ENCODE measurements at places on chromosomes 1 and 21.

GRCh38 chr1:36177589-36178431 is 21.9 kb downstream of the MAP7D1 start:
- DNase-seq: no peak

DNA sequence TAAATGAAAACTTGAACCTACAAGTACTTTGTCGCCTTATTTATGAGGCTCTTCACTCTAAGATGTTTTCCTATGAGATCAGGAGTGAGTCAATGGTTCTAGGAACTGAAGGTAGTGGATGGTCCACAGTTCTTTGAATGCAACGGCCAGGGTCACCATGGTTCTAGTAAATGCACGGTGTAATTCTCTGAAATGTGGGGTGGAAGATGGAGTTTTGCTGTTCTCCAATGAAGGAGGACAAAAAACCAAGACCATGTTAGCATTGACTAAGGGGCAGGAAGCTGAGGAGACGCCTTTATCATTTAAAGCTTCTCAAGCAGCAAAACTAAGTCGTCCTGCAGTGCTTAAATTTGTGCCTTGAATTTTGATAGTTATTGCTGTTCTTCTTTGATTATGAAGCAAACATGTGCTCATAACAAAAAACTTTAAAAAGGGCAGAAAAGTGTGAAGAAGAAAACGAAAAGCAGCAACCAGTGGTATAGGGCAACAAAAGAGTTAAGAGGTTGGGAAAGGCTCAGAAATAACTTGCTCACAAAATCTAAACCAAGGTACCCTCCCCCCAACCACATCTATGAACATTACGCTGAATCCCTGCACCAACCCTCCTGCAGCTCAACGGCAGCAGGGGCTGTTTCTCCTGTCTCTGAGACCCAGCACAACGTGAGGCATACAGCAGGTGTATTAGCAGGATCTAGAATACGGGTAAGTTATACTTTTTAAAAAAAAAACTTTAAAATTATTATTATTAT is 85.0 kb downstream of the MRPL37 start:
- no peak for DNase-seq

DNA sequence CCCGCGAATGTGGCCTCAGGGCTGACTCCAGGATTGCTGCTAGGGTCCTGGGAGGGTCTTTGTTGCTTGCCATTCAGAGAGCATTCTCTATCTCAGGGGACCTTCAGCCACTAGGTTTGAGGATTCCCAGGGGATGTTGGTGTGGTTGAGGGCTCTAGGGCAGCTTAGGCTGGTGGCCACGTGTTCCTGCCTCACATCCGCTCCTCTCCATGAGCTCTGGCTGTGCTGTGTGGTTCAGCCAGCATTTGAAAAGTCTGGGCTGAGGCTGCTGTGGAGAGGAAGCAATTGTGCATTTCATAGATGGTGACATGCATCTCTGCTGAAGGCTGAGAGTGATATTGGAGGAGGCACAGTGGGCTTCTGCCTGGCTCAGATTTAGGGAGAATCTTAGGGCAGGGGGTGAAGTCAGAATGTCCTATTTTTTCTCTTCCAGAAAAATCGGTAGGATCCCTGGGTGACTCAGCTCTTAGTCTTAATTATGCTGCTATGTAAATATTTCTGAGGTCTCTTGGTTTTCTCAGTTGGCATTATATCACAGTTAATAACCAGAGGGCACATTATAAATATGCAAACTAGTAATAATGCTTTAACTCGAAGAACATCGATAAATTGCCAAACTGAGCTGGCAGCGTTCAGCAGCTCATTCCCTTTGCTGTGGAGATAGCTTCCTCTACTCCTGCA is 182.3 kb downstream of the CAMTA1 start:
- DNase-seq: peak; percentile 92

- DNase-seq: no peak
Measured at GRCh38 chr1:171683870-171684269, 31.4 kb upstream of the MYOC start.

- no peak for DNase-seq
Measured at GRCh38 chr1:157771661-157772425, 5.1 kb downstream of the FCRL2 start.

- DNase-seq: no peak
Measured at GRCh38 chr1:98903726-98904125, 100.9 kb downstream of the PLPPR5 start.

DNA sequence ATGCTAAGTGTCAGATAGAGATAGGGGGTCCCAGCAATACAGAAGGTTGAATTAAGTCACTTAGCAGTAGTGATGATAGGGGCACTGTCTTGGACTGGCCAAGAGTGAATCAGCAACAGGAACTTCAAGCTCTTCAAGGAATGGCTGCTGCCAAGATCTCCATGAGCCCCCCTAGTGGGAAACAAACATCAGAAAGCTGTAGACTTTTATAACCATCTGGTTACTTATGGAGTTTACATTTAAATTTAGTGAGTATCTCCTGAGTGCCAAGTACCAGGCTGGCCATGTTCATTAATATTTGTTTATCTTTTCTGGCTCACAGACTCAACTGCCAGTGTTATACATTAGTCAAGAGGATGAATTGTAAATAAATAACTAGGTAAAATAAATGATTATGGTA is 327.3 kb downstream of the TTLL7 start:
- DNase-seq: no peak

DNA sequence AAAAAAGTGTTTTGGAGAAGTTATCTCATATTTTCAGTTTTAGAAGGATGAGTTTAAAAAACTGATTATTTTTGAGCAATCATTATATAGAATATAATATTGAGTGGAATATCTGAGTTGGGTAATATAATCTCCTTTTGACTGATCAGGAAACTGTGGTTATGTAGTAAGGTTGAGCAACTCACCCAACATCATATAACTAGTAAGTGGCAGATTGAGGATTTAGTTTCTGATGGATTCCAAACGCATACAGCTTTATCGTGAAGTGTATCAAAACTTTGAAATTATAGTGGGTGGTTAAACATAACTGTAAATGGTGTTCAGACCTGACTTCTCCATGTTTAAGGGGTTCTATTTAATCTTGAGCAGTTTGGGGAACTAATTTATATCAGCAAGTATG is 98.6 kb downstream of the OLFM3 start:
- DNase-seq: no peak

- DNase-seq: no peak
Measured at GRCh38 chr1:3478187-3478586, 23.7 kb downstream of the ARHGEF16 start.

DNA sequence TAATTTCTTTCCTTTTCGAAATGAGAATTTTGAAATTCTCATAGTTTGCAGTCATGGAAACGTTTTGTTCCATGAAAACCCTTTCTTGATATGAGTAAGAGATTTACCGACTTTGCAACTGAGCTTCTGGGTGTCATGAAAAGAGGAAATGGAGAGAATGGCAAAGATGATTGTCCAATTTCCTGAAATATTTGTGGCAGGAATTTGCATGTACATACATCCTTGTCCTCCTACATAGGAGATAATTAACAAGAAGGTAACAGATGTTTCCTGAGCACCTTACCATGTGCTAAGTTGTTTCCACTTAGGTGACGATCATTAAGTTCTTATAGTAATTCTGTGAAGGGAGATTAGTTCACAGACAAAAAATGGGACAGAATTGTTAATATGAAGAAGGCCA is 170.7 kb downstream of the NEGR1 start:
- no peak for DNase-seq

- peak; percentile 96 for DNase-seq
Measured at GRCh38 chr1:161153682-161154337, at the start of gene UFC1. UFC1 (plus strand) TSS chr1:161153978; CDS start chr1:161153998, 20 bp downstream.

DNA sequence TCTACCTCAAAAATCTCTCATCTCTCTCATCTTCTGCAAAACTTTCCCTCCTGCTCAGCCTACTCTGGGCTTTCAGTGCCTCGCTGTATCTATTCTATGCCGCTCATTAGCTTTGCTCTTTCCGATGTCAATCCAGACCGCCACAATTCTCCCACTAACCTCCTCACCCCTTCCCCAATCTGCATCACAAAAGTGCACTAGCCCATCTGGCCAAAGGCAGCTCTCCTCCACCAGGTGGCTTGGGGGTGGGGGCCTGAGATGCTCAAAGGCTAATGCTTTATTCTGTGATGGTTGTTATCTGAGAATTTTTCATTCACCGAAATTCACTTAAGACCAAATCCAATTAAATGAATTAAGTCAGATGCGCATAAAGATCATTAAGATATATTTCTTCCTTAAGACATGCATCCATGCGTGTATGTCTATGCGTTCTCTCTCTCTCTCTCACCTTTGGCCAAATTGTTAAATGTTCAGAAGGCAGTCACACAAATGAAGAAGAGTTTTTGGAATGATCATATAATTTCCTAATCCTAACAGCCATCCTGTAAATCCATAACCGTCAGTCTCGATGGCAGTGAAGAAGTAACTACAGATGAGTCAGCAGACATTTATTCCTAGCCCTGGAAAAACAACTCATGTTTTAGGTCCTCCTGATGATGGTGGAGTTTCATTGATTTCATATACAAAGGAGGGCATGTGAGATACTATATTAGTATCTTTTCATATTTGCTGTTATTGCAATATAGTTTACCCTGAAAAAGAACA is 111.3 kb downstream of the C1orf21 start:
- no peak for DNase-seq

DNA sequence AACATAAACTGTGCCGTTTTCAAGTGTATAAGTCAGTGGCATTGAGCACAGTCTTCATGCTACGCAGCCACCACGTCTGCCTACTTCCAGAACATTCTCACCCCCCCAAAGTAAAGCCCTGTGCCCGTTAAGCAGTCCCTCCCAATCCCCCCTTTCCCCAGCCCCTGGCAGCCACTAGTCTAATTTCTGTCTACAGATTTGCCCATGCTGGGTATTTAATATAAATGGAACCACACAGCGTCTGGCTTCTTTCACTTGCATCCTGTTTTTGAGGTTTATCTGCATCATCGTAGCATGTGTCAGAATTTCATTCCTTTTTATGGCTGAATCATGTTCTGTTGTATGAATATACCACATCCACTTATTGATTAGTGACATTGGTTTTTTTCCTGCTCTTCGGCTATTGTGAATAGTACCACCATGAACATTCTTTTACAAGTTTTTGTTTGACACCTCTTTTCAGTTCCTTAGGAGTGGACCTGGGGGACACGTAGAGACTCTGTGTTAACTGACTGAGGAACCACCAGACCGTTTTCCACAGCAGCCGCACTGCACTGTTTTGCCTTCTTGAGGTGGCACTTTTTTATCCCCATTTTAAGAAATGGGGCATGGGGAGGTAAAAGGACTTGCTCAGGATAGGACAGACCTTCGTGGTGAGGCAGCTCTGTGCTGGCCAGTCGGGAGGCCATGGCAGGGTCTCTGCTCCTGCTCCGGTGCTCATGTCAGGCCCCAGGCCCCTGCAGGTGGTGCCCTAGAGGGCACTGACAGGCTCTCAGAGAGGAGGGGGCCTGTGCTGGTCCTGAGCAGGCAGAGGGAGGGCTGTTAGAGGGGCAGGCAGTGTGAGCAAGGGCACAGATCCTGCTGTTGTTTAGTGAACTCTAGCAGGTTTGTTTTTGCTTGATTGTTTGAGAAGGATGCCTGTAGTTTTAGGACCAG is 123.8 kb downstream of the PCBP3 start:
- no peak for DNase-seq

DNA sequence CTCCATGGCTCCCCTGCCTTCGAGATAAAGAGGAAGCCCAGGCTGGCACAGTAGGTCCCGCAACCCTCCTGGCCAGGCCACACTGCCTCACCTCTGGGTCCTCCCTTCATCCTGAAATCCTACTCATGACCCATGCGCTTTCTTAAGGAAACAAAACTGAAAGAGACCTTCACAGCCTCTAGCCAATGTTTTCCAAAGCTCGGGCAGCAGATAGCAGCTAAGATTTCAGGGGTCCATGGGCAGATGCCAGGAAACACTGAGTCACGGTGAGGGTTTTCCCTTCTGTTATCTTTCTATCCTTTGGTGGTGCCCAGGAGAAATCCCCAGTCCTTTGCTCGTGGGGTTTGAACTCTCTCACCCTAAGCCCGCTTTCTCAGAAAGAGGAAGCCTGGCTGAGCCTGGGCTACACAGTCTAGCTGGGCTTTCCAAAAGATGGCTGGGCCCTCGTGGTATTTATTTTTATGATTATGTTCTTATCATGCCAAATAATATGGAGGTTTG is 26.6 kb downstream of the TTC39A start:
- no peak for DNase-seq

- DNase-seq: no peak
Measured at GRCh38 chr1:38875811-38876210, 2.7 kb upstream of the MYCBP start.

DNA sequence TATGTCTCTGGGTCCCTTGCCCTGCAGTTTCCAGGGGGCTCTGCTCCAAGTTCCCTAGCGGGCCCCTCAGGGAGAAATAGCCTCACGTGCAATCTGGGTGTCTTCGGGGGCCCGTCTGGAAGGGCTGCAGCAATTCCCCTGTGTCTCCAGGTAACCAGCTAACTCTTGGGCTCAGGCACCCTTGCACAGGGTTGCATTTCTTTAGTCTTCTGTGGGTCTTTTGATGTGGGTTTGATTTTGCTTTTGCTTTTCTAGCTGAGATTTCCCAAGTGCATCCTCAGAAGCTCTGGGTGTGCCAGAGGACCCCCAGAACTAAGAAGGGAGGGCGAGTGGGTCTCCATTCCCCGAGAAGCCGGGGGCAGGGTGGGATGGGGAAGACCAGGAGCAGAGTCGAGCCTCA is 75.7 kb downstream of the SPSB1 start:
- DNase-seq: no peak

DNA sequence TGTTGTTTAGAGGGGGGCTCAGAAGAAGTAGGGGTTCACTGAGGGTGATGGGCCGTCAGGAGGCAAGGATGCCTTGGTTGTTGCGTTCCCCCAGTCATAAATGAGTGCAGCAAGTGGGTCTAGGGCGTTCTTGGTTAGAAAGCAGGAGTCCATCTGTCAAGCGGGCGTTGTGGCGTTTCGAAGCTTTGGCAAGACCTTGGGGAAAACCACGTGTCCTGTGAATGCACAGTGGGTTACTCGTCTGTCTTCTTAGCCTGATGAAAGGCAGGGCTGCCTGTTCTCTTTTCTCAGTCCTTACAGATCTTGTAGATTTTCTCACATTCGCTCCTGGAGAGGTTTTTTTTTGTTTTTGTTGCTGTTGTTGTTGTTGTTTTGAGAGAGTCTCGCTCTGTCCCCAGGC is 6.3 kb upstream of the ZNF496 start:
- no peak for DNase-seq

DNA sequence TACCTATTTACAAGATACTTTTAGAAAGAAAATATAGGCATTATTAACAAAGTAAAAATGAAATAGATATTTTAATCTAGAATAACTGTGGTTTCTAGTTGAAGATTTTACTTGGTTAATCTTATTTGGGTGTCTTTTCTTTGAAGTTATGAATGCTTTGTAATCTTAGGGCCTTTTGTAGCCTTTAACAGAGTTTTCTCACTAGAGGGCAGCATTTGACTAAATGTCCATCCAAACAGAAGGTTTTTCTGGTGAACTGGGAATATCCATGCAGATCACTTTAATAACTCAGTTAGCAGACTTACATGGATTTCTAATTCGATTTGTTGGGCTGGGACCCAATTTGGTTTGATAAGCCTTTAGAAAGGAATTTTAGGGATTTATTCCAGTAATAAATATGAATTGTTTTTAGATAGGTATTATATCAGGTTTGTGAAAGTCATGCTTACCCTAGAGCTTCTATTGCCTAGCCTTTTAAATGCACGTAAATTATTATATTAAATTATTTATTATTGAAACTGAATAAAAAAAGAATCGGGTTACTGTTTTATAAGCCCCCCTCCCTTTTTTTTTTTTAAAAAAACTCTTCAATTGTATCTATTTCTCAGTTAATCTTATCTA is 119.7 kb downstream of the ZNF326 start:
- peak; percentile 76 for DNase-seq

All from Karpas-422 (cell line).